ENCODE measurements at places on chromosomes 13 and 19. TPM values are rescaled to one million over a fixed set of nuclear protein-coding genes. Genes with fewer than 3 reads are reported as not detected.

Gene PRPF31
- total RNA-seq = 26.1 TPM

Gene CABP5
- not detected for total RNA-seq

DNA sequence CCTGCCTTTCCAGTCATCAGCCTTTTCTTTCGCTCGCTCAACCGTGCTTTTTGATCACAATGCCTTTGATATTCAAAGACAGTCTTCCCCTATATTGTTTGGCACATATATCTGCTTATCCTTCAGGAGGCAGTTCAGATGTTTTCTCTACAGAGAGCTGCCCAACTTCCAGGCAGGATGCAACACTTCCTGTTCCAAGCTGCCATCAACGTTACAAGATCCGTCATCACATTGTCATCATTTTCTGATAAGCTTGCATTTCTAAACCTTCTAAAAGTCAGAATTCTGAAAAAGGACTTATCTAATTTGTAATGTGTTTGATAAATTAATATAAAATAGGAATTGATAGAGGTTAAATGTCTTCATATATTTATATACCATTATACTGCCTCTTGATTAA, 574.2 kb downstream of the TBC1D4 start:
- DNase-seq = no peak

GRCh38 chr13:75993823-75994222, 357.7 kb downstream of the LMO7 start:
- no peak for DNase-seq

Gene TMEM38A
- 14.5 TPM for total RNA-seq

- no peak for DNase-seq
These were observed 296.8 kb upstream of the SGCG start for GRCh38 chr13:22883956-22884355.

DNA sequence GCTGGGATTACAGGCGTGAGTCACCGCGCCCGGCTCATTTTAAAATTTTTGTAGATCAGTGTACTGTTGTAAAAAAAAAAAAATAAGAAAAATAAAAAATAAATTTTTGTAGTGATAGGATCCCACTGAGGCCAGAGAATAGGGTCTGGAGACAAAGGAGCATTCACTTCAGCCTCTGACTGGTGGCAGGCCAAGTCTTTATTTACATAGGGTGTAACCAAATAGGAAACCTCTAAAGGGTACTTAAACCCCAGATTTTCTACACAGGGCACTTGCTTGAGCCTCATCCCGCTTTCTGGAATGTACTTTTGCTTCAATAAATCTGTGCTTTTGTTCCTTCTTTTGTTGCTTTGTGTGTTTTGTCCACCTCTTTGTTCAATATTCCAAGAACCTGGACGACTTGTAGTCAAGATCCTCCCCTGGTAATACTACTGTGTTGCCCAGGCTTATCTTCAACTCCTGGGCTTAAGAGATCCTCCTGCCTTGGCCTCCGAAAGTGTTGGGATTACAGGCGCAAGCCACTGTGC, 2.1 kb upstream of the PDCD2L start:
- no peak for DNase-seq

- no peak for DNase-seq
These were observed 21.0 kb upstream of the SIAH3 start for GRCh38 chr13:45872566-45872965.

Gene TNFSF9
- 0.43 TPM for total RNA-seq

Gene ZNF799
- total RNA-seq = 2.0 TPM

GRCh38 chr19:42440357-42441048, 2.2 kb downstream of the CXCL17 start:
- DNase-seq = peak; percentile 74

Gene SIGLEC11
- 2.2 TPM for total RNA-seq

- no peak for DNase-seq
These were observed 380.8 kb downstream of the NDFIP2 start for GRCh38 chr13:79861731-79862130.

Gene CASP14
- not detected for total RNA-seq

- DNase-seq = no peak
These were observed 1439.0 kb upstream of the SPRY2 start for GRCh38 chr13:81779876-81780275.

Gene ADPRHL1
- 222 TPM for total RNA-seq

Gene C19orf67
- total RNA-seq = not detected

Gene VSTM1
- total RNA-seq = not detected

Gene KLF5
- 1.7 TPM for total RNA-seq

DNA sequence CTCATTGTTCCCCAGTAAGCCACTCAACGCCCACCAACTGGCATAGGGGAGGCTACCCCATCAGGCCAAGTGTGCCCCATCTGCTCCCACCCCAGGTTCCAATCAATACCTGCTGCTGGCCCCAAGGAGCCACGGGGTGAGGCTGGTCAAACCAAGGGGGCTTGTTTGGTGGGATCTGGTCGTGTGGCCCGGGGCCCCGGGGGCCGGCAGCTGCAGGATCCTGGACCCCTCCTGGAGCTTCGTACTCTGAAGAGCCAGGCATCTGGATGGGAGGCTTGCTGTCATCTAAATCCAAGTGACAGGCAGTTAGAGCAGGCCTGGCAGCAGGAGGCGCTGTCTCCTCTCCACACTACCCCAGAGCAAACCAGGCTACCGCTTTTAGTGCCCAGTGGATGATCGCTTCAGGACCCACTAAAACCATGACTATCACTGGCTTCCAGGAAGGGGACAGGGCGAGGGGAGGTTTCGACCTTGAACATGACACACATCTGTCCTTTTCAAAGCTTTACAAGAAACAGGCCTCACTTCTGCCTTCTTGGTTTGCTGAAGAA, 14.2 kb downstream of the CHERP start:
- no peak for DNase-seq

All from right atrium auricular region (tissue), 2 donors.